ENCODE measurements at places on chromosomes 6 and 20. TPM values are rescaled to one million over a fixed set of nuclear protein-coding genes. Genes with fewer than 3 reads are reported as not detected.
A peak's percentile ranks its signal among the peaks of the same experiment; 100 is the strongest.

DNA sequence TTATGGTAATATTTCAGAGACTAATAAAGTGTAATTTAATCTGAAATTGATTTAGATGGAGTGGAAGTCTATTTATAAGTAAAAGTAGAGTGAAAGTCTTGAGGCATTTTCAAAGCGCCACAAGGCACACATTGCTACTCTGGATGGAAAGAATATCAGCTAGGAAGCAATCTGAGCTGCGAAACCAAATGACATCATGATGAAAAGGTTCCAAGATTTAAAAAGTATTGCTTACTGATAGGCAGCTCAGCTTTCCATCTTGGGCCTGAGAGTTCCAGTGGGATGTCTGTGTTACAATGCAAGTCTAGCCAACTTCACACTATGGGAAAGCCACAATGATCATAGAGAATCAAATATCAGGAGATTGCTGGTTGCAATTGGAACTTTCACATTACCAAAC is 126.9 kb upstream of the VGLL2 start:
- no peak for DNase-seq

DNA sequence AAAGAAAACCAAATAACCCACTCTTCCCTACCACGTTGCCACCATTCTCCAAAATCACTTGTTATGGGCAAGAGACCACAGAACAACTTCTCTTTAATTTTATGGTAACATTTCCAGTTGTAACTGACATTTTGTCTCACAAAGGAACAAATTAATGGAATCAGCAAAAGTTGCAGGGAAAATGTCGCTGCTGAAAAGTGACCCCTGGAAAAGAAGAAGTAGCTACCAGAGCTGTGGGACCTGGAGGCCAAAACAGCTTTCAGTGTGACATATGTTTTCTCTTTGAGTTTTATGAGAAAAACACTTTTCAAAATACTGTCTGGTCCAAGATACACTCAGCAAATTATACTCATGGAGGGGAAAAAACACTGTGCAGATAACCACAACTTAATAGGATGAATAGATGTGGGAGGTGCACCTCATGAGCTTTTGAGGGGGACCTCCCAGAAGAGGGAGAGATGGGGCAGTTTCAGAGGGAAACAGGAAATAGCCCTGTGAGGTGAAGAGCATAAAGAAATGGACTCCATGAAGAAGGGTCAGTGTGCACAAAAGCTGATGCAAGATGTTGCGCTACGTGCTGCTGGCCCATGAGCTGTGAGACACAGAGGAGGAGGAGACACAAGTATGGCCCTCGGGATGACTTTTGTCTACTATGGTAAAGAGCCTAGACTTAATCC is 87.3 kb downstream of the DTNBP1 start:
- no peak for DNase-seq

DNA sequence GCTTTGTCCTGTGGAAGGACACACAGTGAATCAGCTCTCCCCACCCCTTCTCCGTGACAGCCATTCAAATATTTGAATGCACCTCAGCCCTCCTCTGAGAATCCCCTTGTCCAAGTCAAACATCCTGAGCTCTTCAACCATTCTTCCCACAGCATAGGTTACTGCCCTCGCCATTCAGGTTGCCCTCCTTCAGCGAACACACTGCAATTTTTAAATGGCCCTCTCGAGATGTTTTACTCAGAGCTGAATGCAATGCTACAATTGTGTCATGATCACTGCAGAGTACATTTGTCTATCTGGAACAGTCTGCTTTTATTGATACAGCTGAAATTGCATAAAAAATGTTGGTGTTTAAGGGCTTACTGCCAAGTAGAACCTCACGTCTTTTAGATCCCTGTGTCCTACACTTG is 48.9 kb downstream of the SLC2A12 start:
- DNase-seq, result no peak

DNA sequence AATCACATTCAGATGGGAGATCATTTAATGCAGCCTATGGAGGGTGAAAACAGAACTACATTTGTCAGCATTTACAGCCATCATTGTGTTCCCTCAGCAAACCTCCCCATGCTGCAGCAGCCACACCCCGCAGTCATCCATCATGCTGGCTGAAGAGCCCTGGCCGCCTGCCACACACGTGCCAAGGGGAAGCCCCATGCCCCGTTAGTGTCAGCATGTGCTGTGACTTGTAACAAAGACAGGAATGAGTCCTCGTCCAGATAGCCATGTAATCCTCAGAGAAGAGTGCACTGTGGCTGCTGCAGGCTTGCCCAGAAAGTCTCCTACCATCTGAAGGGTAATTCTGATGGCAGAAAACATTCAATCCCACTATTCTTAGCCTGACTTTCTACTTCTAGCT is 1097.8 kb downstream of the KIF16B start:
- DNase-seq, result peak; percentile 46

- DNase-seq, result no peak
Observed at GRCh38 chr20:53948383-53949318, 121.7 kb downstream of the BCAS1 start.

- DNase-seq, result no peak
Observed at GRCh38 chr6:164911873-164912580, 397.4 kb downstream of the C6orf118 start.

GRCh38 chr6:124356276-124356810 is 552.7 kb downstream of the NKAIN2 start:
- DNase-seq, result no peak

- DNase-seq, result no peak
Observed at GRCh38 chr20:47174456-47175243, 181.8 kb downstream of the ZMYND8 start.

DNA sequence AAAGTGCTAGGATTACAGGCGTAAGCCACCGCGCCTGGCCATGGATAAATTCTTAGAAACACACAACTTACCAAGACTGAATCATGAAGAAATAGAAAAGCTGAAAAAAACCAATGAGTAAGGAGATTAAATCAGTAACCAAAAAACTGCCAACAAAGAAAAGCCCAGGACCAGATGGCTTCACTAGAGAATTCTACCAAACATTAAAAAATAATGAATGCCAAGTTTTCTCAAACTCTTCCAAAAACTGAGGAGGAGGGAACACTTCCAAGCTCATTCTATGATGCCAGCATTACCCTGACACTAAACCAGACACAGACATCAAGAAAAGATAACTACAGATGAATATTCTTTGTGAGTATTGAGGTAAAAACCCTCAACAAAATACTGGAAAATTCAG is 44.3 kb downstream of the USP49 start:
- no peak for DNase-seq

- DNase-seq, result no peak
Observed at GRCh38 chr6:14443629-14444268, 326.2 kb downstream of the CD83 start.

DNA sequence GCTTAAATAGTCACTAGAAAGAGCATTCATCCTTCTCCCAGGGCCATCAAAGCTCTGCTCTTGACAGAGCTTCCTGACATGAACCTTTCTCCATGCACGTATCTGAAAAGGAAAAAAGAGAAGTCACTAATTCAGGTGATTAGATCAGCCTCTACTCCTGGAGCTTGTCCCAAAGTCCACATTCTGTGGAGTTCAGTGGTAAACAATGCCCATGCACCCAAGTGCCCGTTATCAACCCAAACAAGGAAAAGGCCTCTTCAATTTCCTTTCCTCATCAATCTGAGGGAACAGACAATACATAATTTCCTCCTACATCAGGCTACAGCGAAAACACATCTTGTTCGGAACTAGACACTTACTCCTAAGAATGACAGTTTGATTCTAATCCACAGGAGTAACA is 129.2 kb upstream of the PCSK2 start:
- DNase-seq, result no peak

- peak; percentile 44 for DNase-seq
Observed at GRCh38 chr20:62308102-62308822, 5.5 kb downstream of the ADRM1 start.

GRCh38 chr20:43388268-43389002 is 69.3 kb upstream of the SRSF6 start:
- no peak for DNase-seq

DNA sequence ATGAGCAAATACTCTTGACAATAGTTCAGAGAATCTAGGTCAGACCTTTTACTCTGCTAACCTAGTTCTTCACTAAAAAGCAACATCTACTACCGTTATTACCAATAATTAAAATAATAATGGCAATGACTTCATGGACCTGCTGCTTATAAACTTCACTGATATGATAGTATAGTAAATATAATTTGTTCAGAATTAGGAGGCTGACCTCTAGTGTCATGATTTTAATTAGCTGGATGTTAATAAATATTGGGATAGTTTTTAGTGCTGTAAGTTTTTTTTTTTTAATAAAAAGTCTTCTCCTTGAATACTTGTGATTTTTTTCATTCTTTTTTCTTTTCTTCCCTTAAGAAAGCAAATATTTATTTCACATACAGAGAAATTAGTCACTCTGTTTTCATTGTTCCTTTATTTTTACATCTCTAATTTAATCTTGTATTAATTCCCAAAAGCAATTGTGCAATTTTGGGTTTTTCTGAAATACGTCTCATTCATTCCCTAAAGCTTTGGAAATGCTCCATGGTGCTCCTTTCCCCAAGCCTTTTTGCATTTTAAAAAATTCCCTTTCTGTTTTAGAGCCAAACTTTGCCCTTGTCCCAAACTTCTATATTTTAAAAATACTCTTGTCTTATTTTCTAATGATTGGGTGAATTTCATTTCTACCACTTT is 46.6 kb upstream of the UST start:
- DNase-seq, result no peak

MYLK2 gene
- total RNA-seq, result 0.91 TPM

TTLL9 gene
- total RNA-seq, result 1.2 TPM

BICRAL gene
- total RNA-seq, result 26.2 TPM

SYNDIG1 gene
- 0.73 TPM for total RNA-seq

MOCS1 gene
- 7.2 TPM for total RNA-seq

GSTA2 gene
- total RNA-seq, result 72.0 TPM

Data from prostate gland (tissue), 2 donors.